Left lobe of liver (tissue), 2 donors: ENCODE measurements at places on chromosomes 11 and 22.
A peak's percentile ranks its signal among the peaks of the same experiment; 100 is the strongest.

DNA sequence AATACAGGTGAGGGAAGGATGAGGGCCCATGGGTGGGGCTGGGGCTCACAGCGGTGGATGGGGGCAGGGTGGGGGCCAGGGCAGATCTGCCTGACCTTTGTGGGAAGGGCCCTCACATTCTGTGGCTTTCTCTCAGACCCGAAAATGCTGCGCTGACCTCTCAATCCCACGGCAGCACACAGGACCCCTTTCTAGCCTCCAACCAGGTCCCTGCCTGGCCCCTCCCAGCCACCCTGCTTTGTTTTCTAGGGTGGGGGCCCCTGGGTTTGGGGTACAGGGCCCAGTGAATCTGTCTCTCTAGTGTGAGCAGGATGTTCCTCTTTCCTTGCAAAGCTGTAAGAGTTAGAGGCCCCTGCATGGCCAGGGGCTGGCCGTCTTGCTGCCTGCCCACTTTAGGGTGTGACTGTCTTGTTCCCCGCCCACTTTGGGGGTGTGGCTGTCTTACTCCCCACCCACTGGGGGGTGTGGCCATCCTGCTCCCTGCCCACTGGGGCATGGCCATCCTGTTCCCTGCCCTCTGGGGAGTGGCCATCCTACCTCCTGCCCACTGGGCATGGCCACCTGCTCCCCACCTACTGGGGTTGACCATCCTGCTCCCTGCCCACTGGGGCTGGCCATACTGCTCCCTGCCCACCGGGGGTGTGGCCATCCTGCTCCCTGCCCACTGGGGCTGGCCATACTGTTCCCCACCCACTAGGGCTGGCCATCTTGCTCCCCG is 11.5 kb downstream of the PARVG start:
- no peak for DNase-seq

DNA sequence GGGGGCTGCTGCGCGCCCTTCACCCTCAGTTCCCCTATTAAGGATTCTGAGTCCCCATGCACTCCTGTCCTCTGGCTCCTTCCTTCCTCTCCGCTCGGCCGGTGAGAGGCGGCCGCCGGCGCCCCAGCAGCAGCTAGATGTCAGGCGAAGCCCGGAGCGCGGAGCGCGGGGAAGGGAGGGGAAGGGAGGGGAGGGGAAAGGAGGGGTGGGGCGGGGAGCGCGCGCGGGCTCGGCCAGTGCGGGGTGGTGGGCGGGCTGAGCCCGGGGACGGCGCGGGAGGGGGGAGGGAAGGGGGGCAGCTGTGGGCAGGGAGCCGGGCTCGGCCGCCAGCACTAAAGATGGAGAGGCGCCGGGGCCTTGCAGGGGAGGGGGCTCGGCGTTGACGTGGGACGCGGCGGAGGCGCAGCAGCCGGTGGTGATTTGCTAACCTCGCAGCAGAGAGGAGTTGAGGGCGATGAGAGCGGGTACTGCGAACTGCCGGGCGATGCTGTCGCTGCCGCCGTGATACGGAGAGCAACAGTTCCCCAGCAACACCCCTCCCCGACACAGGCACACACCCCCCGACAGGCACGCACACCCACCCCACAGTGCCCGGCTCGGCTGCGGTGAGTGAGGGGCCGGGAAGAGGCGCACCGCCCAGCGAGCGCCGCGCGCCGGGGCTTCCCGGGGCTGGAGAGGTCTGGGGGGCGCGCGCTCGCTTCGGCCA is at the start of gene ZBTB16:
Gene ZBTB16 (plus strand): TSS at position 434 of the 706 bp plus-strand sequence. CDS start 3,590 bp downstream, outside the sequence.
- DNase-seq, result peak; percentile 89

DNA sequence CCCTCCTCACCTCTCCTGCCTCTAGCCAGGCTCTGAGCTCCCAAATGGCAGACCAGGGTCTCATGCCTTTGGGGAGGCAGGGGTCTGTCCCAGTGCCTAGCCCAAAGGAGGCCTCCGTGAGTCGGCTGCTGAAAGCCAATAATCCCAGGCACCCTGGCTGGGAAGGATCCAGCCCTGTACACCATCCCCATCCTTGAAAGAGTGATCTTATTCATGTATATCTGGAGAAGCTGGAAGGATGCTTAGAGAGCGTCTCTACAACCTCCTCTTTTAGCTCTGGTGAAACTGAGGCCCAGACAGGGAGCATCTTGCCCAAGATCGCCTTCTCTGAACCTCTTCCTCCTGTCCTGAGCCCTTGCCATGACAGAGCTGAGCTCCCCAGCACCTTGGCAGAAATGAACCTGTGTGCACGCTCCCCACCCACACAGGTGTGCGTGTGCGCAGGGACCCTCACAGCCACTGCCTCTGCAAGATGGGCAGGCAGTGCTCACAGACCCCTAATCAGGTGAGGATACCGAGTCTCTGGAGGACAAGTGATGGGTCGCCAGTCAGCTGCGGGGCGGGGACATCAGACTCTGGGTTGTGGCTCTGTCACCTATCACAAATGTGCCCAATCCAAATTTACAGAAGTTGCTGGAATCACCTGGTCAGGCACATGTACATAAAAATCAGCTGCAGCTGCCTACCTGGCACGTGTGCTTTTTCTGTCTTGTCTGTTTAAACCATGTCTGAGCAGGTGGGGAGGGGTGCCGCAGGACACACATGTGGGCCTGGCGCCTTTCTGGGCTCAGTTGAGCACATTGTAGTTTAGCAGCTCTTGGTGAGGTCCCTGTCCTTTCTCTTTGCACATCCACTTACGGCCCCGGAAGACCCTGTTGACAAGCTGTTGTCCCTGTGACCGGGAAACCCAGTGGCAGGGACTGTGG is 49.3 kb upstream of the WNT7B start:
- DNase-seq, result peak; percentile 41

GRCh38 chr22:29477723-29478318 is 2.2 kb upstream of the NEFH start:
- no peak for DNase-seq

GRCh38 chr11:44747316-44747715 is 20.6 kb downstream of the TSPAN18 start:
- DNase-seq, result no peak

DNA sequence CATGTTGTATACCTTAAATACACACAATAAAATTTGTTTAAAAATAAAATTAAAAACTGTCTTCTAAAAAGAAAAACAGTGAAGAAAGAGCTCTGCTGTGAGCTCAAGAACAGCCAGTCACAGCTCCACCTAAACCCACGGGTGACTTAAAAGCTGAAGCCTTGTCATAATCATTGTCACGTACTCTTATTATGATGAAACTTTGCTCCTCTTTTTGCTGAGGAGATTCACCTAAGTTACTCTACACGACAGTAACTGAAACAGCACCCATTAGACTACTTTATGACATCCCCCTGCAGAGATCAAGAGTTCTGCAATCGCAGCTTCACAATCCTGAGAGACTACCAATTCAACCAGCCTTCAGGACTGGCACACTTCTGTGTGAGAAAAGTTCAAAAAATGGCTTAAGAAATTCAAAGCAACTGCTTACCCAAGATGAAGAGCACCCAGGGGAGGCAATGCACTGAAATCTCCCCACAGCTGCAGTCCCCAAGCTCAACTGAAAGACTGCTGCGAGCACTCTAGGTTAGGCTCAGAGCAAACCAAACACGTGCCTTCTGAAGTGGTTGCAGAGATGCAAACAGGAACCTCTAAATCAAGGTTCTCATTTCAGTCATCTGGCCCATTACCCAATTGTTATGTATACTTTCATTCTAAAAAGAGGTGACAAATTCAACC is at the start of gene JAML:
Gene JAML (minus strand): TSS at position 501 of the 678 bp plus-strand sequence. CDS start 10,145 bp downstream, outside the sequence.
- no peak for DNase-seq

DNA sequence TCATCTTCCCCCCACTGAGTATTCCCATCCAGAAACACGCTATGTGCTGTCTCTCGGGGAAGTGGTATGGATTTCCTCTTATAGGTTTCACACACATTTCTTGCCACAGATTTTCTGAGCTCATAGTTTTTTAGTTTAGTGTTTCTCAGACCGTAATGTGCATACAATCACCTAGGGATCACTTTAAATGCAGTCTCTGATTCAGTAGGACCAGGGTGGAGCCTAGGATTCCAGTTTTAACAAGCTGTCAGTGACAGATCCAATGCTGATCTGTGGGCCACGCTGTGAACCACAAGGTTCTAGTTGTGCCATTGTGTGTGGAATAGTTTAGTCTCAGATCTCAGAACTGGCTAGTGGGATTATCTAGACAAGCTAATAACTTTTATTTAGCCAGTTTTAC is 23.7 kb upstream of the CXCR5 start:
- DNase-seq, result no peak

DNA sequence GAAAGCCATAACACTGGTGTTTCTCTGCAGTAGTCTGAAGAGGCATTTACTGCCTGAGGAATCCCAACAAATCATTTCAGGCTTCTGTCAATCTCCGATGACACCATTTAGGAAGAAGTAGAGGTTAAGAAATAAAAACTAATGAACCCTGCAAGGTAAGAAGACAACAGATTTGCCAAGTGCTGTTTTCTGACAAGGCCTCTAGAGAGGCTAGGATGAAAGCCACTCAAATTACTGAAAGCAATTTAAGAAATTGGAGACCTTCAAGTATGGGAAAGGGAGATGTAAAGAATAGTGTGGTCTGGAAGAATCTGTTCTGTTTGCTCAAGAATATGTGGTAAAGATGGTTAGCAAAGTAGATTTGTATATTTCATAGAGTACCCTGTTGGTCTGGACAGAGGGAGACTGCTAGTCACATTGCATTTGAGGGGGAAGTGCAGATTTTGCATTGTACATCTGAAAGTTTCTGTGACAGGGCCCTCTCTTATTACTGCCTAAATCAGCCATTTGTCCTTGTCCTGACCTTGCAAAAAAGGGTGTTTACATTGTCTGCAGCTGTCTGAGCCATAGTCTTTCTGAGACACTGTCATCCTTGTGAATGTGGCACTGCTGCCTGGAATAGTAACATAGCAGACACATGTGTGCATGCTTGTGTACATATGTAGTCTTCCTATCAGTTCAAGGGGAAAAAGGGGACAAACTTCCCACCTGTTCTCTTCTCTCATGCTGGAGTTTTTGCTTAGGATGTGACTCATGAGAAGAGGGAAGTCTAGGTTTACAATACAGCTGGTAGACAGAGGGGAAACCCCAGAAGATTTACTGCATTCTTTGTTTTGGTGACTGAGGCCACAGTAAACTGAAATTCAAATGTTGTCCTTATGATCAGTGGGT is 640.2 kb upstream of the KIRREL3 start:
- DNase-seq, result no peak

GRCh38 chr22:23774114-23774921 is 1.7 kb downstream of the MMP11 start:
- DNase-seq, result no peak
